ENCODE measurements at places on chromosomes 3 and 15. TPM values are rescaled to one million over a fixed set of nuclear protein-coding genes. Genes with fewer than 3 reads are reported as not detected.

DNA sequence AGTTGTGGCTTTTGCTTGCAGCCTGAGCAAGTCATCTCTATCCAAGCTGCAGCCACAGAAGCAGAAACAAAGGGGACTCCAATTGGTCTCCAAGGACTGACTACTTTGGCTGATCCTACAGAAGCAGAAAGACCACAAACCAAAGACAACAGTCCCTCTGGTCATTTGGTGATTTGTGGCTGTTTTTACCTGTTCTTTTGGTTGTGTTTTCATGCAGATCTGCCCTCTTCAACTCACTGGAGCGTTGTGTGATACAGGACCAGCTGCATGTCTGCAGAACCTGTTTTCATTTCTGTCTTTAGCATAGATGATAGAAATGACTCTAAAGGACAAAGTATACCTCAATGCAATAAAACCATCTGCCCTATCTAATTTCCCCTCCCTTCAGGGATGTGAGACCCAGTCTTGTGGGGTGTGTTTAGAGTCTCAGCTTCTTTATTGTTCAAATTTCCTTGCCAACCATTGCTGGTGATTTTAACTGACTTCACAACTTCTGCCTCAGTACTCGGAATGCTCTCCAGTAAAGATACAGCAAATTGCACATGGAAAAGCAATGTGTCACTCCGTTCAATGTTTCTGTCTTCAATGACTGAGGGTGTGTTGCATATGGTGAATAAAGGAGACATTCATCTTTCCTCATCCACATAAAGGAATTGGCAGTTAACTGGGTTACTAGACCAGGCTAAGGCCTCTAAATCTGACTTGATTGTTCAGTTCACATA, 48.9 kb upstream of the SLC7A14 start:
- DNase-seq, result no peak

GRCh38 chr3:27607370-27607769, 114.8 kb downstream of the EOMES start:
- DNase-seq, result no peak

- DNase-seq, result no peak
Measured at GRCh38 chr3:193783166-193783896, 190.3 kb downstream of the OPA1 start.

Gene IL17RE
- 20.2 TPM for total RNA-seq

DNA sequence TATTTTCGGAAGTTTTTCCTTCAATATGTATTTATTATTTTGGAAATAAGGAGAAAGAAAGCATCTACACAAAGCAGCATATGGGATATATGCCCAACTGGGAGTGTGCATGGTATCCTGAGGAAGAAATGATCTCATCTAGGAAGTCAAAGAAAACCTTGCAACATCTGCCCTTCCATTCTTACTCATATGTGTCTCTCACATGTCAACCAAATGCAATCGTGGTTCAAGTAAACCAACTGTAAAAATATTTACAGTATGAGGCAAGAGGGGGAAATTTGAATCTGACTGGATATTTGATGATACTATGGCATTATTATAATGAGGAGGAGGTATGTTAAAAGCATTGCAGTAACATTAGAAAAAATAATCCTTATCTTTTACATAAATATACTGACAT, 3.2 kb upstream of the SCG3 start:
- DNase-seq, result no peak

DNA sequence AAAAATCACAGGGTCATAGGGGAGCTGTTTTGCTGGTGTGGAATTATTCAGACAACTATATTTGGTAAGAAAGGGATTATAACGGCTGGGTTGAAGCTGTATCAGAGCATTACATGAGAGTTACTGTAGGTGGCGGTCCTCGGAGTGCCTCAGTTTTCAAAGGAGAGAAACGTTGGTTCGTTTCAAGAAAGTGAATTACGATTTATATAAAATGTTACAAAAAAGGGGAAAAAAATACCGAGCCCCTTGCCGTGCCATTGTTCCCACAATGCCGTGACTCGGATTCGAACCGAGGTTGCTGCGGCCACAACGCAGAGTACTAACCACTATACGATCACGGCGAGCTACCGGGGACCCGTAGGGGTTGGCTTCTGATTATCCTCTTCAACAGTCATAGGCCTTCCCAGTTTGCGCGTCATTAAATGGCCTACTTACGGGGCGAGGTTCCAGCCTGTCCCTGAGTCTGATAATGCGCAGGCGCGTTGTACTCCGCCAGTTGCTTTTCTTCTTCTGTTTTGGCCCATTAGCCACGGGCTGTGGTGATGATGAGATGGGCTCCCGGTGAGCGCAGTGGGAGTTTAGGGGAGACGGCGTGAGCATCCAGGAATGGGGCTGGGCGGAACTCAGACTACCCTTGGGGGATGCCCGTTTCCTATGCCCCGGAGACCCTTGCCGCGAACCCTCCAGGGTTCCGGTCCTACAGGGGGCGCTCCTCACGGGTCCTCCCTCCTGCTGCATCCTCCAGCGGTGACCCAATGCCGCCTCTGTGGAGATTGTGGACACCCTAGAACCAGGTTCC, 10.8 kb upstream of the SHF start:
- DNase-seq, result peak; percentile 95

Gene APEH
- 51.1 TPM for total RNA-seq

DNA sequence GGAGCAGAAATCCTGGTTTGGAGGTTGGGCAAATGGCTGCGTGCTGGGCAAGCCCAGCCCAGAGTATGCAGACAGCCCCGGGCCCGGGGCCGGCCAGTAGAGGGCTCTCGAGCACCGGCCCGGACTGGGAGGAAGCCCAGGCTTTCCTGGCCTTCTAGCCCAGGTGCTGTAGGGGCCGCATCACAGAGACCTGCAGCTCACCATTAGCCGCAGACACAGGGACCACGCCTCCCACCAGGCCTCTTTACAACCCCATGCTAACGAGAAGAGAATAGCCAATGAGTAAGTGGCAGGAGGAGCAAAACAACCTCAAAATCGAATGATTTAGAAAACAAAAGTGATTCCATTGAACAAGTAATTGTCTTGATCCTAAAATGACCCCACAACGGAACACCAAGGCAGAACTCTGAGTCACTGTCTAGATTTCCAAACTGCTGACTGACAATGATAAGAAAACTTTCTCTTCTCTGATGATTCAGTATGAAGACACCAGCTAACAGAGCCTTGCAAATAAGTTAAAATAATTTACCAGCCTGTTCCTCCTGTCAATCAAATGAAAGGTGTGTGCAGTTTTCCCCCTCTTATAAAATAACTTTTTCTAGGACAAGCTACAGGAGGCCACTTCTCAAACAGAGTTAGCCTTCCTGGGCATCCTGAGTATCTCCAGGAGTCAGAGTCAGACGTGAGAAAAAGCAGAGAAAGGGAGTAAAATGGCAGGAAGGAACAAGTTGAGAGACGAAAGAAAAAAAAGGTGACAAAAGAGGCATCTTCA, 102.2 kb downstream of the DGKG start:
- DNase-seq, result no peak

GRCh38 chr3:30696403-30696819, 90.0 kb downstream of the TGFBR2 start:
- no peak for DNase-seq

DNA sequence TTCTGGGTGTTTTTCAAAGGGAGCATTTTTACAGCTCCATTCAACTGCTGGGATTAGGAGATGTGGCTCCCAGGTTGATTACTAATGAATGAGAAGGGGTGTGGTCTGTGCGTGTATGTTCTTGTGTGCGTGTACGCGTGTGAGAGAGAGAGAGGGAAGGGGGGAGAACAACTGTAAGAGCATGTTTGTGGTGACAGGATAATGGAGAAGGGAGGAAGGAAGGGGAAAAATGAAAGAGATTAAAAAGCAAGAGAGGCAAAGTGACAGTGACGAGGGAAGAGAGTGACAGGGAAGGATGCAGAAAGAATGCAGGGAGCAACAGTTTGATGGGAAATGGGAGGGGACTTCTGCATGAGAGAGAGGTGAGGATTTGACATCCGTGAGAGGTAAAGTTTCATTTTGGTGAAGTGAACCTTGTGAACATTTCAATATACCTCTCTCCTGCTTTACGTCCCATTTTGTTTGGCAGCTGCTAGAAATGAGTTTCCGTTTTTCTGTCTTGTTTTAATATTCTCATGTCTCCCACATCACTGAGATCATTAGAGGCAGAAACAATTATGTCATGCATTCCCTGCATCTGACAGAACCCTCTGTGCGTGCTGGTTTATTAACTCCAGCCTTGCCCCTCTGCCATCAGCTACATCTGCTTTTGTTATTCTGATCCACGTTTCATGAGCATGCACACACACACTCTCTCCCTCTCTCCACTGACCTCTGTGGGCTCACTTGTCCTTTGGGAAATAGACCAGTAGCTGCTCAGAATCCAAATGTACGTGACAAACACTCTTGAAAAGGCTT, 161.6 kb downstream of the GAP43 start:
- no peak for DNase-seq

DNA sequence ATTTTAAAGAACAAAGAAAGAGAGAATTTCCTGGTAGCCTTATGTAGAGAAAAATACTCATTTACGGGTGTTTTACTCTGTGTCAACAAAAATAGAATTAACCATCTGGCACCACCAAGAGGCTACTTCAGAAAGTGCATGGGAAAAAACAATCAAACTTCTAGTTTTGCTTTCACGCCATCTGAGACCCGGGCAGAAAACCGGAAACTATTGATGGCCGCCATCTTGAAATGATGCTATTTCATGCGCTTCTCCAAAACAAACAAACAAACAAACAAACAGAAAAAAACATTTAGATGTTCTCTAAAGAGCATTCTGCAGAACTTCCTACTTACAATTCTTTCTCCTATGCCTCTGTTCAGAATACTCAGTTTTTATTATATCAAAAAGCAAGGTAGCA, 49.4 kb upstream of the SYNPR start:
- no peak for DNase-seq

Gene ADGRG7
- total RNA-seq, result not detected

Gene C3orf22
- not detected for total RNA-seq

- no peak for DNase-seq
Measured at GRCh38 chr15:60774829-60775463, 296.0 kb upstream of the ICE2 start.

Gene CHRM5
- total RNA-seq, result not detected

GRCh38 chr15:65845826-65846519, 23.3 kb upstream of the RAB11A start:
- no peak for DNase-seq

DNA sequence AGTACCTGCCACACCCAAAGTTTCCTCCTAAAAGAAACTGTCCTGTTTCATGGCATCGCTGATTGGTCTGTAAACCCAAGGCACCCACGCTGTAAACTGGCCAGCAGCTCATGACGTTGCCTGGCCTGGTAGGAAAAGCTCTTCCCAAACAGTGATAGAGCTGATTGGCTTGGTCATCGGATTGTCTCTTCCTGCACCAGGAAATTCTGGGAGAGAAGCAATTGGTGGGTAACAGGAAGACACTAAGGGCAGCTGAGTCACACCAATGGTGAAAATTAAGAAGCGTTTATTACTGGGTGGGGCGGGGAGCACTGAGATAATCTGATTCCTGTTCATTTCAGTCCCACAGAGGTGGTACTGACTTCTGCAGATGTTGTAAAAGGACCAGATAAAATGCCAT, 31.0 kb downstream of the KLHL6 start:
- no peak for DNase-seq

DNA sequence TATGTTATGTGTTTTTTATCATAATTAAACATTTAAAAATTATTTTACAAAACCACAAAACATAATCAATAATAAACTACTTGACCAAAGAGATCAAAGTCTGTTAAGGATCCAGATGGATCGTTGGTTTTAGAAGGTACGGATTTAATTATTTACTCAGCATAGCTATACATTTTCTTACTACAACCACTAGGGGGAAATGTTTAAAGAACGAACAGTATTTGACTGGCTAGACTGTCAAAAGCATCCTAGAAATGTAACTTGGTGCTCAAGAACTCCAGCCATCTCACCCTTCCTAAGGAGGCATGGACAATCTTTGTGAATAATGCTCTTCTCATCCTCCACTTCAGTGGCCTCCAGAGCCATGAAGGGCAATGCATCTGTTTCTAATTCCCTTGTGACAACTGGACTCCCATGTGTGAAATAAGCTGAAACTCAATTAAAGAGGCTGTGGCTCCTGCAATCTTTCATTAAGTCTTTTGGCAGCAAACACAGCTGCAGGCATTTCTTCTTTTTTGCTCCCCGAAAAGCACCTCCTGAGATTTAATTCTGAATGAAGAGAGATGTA, 94.7 kb upstream of the TUSC7 start:
- DNase-seq, result no peak

GRCh38 chr3:197912741-197913476, 37.1 kb upstream of the RPL35A start:
- DNase-seq, result no peak

GRCh38 chr15:72749700-72750099, 33.9 kb downstream of the ADPGK start:
- DNase-seq, result no peak

GRCh38 chr15:62150445-62150844, 14.6 kb downstream of the C2CD4B start:
- DNase-seq, result no peak

Gene ZPLD1
- not detected for total RNA-seq

DNA sequence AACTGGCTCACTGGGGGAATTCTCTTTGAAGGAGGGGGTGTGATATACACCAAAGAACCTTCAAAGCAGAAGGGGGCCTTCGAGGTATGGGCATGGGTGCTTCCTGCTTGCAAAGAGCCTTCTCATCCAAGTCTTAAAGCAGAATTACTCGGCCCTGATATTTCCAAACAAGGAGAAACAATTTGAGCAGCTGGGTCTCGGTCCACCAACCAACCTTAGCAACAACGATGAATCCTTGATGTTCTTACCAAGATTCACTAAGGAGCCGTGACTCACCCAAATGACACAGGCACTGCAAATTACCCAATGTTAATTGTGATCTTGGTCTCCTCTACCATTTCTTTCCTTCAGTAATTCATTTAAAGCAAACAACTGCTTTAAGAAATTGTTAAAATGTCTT, 7.7 kb downstream of the HOMER2 start:
- DNase-seq, result no peak

GRCh38 chr15:101240358-101240757, 11.5 kb downstream of the CHSY1 start:
- DNase-seq, result no peak

Gene PRRT3
- 1.6 TPM for total RNA-seq

Gene LTK
- total RNA-seq, result 0.77 TPM

Gene THAP10
- total RNA-seq, result 1.0 TPM

Gene VPS8
- 55.0 TPM for total RNA-seq

Gene CYP11A1
- total RNA-seq, result 1.9 TPM

GRCh38 chr3:125024817-125025216, 31.0 kb downstream of the HEG1 start:
- DNase-seq, result no peak
